ENCODE measurements at places on chromosomes 6 and 20.

DNA sequence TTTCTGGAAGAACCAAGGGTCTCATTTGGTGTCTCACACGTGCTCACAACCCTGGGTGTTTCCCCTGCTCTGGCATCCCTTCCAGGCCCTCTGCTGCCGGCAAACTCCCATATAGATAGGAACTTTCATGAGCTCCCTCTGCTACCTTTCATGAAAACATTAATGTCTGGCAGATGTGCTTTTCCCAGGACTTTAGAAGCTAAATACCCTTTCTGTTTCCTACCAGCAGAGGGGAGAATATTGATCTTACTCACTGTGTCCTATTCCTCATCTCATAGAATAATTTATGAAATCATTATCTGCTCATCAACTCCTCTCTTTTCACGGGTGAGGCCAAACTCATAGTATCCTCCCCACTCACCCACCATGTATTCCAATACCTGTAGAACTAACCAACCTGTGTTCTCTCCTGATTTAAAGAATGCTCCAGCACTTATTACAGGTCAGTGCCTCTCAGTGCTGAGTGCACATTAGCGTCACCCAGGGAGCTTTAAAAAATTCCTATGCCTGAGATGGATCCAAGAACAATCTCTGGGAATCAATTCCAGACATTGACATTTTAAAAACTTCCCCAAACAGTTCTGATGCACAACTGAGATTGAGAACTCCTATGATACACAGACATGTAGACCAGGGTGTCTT is 298.5 kb upstream of the JAG1 start:
- no peaks in the 10 kb centered on the region for H3K27me3 ChIP-seq
- H3K36me3 ChIP-seq, result no peaks in the 10 kb centered on the region
- H3K4me3 ChIP-seq, result no peak overlapping the region
- no peak for DNase-seq
- H3K4me1 ChIP-seq, result no peaks in the 10 kb centered on the region

DNA sequence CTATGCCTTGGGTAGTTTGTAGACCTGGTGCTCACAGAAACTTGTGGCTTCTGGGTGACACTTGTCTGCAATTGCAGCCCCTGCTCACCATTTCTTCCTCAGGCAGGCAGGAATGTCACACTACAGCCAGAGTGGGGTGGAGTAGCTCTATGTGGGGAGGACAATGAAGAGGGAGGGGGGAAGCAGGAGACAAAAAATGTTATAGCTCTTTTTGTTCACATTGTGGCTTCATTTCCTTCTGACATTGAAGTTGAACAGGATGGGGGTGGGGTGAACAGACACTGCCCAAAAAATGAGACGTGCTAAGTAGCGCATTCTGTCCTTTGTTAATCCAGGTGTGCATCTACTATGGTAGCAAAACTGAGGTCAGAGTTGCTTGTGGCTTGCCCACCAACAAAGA is at the start of gene THEMIS:
TSS of gene THEMIS (minus strand) at position 124 of the 400 bp plus-strand sequence. CDS start 126 bp downstream, outside the sequence.
- peak; percentile 81 for DNase-seq
- no peaks in the 10 kb centered on the region for H3K27me3 ChIP-seq
- peaks cover 4% of the 10 kb centered on the region for H3K4me1 ChIP-seq
- H3K4me3 ChIP-seq, result peak within 1 kb of the TSS; percentile 37

DNA sequence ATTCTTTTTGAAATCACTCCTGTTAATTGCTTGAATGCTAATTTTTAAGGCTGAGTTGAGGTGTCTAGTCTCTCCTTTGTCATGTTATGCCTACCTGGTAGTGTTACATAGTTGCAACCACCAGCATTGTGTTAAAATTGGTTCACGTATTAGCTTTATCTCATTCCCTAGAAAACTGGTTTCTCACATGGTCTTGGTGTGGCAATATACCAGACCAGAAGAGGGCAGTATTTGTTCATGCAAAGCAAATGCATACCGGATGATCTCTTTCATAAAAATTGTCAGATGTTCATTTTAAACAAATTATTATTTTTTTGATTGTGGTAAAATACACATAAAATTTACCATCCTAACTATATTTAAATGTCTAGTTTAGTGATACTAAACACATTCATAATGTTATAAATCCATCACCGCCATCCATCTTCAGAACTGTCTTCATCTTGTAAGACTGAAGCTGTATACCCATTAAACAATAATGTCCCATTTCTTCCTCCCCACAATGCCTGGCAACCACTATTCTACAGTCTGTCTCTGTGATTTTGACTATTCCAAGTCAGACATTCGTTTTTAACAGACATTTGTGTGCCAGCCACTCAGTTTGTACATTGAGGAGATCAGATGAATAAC is 92.8 kb downstream of the ATRN start:
- H3K4me1 ChIP-seq, result no peaks in the 10 kb centered on the region
- no peaks in the 10 kb centered on the region for H3K27me3 ChIP-seq
- no peak overlapping the region for H3K4me3 ChIP-seq
- H3K36me3 ChIP-seq, result peaks cover 8% of the 10 kb centered on the region
- H3K27ac ChIP-seq, result no peak overlapping the region

- no peaks in the 10 kb centered on the region for H3K4me1 ChIP-seq
- H3K27ac ChIP-seq, result no peak overlapping the region
- DNase-seq, result no peak
- no peaks in the 10 kb centered on the region for H3K36me3 ChIP-seq
Measured at GRCh38 chr20:47703748-47704147, 81.5 kb downstream of the SULF2 start.

DNA sequence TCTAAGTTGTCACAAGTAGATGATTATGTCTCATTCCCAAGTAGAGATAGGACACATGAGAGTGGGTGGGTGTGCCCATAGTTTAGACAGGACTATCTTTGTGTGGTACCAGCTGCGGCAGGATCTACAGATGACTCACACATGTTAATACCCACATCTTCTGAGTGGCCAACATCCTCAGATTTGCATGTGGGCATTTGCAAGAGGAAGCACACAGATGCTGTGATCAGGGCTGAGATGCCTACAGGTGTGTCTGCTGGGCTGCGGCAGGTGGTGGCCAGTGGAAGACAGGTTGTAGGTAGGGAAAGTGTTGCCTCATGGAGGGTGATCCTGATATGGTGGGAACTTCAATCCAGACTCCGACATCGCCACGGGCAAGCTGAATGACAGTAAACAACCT is 50.8 kb downstream of the UTRN start:
- H3K36me3 ChIP-seq, result no peaks in the 10 kb centered on the region
- H3K4me3 ChIP-seq, result no peak overlapping the region
- H3K4me1 ChIP-seq, result peaks cover 41% of the 10 kb centered on the region
- no peaks in the 10 kb centered on the region for H3K27me3 ChIP-seq
- peak overlapping the region; percentile 73 for H3K27ac ChIP-seq

- H3K36me3 ChIP-seq, result no peaks in the 10 kb centered on the region
- H3K4me3 ChIP-seq, result no peak overlapping the region
- H3K27ac ChIP-seq, result no peak overlapping the region
- H3K27me3 ChIP-seq, result no peaks in the 10 kb centered on the region
- no peak for DNase-seq
Measured at GRCh38 chr6:90204327-90205056, 92.2 kb downstream of the BACH2 start.

DNA sequence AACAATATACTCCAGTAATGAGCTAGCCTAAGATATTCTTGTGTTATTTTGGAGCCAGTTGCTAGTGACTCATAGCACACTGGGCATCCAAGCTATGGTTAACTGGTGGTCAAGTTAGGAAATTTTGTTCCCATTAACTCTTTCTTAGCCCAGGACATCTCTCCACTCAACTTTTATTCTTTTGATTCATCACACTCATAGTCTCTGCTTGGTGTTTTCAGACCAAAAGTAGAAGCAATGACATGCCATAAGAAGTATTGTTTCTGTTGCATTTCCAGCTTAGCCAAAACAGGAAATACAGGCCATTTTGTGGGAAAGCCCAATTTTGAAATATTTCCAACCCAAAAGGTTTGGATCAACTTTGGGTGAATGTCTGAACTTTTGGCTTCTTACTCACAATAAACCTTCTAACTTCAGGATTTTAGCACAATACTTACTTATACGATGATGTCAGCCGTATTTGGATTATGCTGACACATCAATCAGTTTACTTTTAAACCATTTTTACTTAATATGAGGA is 31.6 kb upstream of the CCN2 start:
- no peaks in the 10 kb centered on the region for H3K36me3 ChIP-seq
- no peak overlapping the region for H3K27ac ChIP-seq
- no peaks in the 10 kb centered on the region for H3K27me3 ChIP-seq

GRCh38 chr6:101605874-101606273 is 212.4 kb downstream of the GRIK2 start:
- DNase-seq, result no peak
- H3K36me3 ChIP-seq, result no peaks in the 10 kb centered on the region
- H3K27me3 ChIP-seq, result no peaks in the 10 kb centered on the region
- no peak overlapping the region for H3K4me3 ChIP-seq
- no peak overlapping the region for H3K27ac ChIP-seq

- no peak for DNase-seq
- H3K27ac ChIP-seq, result no peak overlapping the region
- no peaks in the 10 kb centered on the region for H3K27me3 ChIP-seq
- H3K4me3 ChIP-seq, result no peak overlapping the region
Measured at GRCh38 chr20:16541226-16541625, 32.0 kb downstream of the KIF16B start.

DNA sequence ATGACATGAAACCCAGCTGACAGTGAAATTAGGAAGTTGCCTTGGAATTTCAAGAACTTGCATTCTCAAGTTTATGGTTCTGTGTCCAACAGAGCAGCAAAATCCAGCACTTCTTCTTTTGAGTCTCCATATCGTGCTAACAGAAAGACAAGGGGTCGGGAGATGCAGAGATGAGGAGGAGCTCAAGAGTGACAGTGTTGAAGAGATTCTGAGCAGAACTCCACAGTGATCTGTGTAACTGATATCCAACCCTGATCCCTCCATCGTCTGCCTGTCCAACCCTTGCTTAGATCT is 21.2 kb upstream of the BTN1A1 start:
- no peaks in the 10 kb centered on the region for H3K36me3 ChIP-seq
- no peak for DNase-seq
- no peak overlapping the region for H3K27ac ChIP-seq
- H3K4me1 ChIP-seq, result peaks cover 32% of the 10 kb centered on the region
- H3K4me3 ChIP-seq, result no peak overlapping the region

GRCh38 chr20:52675375-52675774 is 296.8 kb upstream of the TSHZ2 start:
- H3K4me3 ChIP-seq, result no peak overlapping the region
- DNase-seq, result no peak
- no peaks in the 10 kb centered on the region for H3K4me1 ChIP-seq
- H3K27me3 ChIP-seq, result no peaks in the 10 kb centered on the region

- no peak overlapping the region for H3K27ac ChIP-seq
- H3K4me3 ChIP-seq, result no peak overlapping the region
- H3K36me3 ChIP-seq, result no peaks in the 10 kb centered on the region
- peaks cover 83% of the 10 kb centered on the region for H3K27me3 ChIP-seq
- H3K4me1 ChIP-seq, result peaks cover 28% of the 10 kb centered on the region
- no peak for DNase-seq
Measured at GRCh38 chr6:98828941-98829411, 5.4 kb upstream of the POU3F2 start.

DNA sequence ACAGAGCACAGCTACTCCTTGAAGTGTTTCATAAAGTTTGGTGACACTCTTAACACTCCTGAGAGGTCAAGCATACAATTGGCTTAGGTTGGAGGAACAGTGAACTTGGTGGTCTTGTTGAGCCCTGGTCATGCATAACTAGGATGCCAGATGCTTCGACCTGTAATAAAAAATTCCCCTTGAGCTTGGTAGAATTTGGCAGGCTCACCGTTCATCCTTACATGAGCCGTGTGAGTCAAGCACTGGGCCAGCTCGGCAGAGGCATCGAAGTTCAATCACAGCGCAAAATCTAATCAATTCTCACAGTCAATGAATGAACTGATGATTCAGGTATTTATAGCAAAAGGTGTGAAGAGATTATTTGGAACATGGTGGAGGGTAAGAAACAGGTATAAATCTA is 33.7 kb downstream of the CYP24A1 start:
- H3K36me3 ChIP-seq, result no peaks in the 10 kb centered on the region
- no peaks in the 10 kb centered on the region for H3K27me3 ChIP-seq
- DNase-seq, result no peak
- no peak overlapping the region for H3K27ac ChIP-seq
- H3K4me3 ChIP-seq, result no peak overlapping the region
- H3K4me1 ChIP-seq, result no peaks in the 10 kb centered on the region
